SHP77 treated with DMSO at 0.1 percent for 48 hours (cell line): ENCODE measurements at places on chromosomes 2 and 18.

- DNase-seq: no peak
These were observed 4.8 kb downstream of the PJVK start for GRCh38 chr2:178455947-178456346.

- DNase-seq: no peak
These were observed 308.0 kb upstream of the STON1 start for GRCh38 chr2:48221846-48222516.

DNA sequence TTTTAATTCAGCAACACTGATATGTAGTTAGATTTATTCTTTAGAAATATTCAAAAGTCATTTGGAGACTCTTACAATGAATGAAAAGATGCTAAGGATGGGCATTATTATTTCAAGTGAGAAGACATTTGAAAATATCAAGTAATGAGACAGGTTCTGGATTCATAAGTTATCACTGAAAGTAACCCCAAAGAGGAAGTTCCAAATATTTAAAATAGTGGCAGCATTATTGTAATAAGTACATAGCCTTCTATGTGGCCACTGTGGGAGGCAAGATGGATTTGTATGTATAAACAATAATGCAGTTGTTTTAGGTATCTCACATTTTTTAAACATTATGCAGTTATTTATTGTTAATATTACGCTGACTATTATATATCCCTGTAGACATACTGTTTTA is 29.7 kb downstream of the ZC3H6 start:
- no peak for DNase-seq

GRCh38 chr18:45916302-45916701 is 50.8 kb downstream of the EPG5 start:
- DNase-seq: no peak

DNA sequence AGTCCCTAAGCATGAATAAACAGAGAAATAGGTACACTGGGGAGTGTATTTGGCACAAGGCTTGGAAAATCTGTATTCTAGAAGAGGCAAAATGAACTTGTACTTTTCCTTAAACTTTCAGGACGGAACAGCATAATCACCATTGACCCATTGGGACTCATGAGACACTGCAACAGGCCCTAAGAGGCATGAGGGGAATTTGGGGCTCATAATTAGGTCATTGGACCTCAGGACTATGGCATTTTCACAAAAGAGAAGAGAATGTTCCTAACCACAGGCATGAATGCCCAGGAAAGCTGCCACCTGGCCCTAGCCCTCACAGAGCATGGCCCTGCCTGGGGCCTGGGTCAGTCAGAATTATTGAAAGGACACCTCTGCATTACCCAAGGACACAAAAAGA is 67.9 kb upstream of the PIK3C3 start:
- no peak for DNase-seq

- DNase-seq: no peak
These were observed 13.8 kb upstream of the MYOM1 start for GRCh38 chr18:3233433-3234168.

DNA sequence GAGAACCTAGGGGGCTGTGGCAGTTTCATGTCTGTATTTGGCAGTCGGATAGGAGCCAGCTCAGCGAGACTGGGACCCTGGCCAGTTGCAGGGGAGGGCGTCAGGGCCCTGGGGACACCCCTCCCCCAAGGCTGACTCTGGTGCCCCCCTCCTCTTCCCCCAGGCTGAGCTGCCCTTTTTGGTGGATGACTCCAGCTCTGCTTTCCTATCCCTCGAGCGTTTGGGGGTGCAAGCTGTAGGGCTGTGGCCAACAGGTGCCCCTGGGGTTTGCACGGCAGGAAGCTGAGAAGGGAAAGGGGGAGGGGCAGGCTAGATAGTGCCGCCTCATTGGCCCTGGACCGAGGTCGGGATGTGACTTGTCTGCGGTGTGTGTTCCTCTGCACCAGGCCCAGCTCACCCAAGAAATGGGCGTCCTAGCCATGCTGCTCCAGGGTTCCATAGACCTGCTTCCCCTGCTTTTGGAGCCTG is 26.4 kb downstream of the SPEG start:
- no peak for DNase-seq

DNA sequence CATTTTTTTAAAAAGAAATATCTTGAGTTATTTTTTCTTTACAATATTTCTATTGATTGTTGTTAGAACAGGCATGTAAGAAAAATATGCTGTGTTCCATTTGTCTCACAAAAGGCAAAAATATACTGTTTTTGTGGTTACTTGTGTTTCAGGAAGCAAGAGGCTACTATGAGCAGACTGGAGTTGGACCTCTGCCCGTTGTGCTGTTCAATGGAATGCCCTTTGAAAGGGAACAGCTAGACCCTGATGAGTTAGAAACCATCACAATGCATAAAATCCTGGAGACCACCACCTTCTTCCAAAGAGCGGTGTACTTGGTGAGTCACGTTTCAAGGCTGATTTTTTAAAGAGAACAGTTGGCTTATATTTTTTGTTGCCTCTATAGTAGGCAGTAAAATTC is 54.7 kb downstream of the UGGT1 start:
- DNase-seq: no peak

- DNase-seq: no peak
These were observed 99.6 kb downstream of the PRPF40A start for GRCh38 chr2:152617456-152618192.
